ENCODE measurements at places on chromosomes 4 and X.

DNA sequence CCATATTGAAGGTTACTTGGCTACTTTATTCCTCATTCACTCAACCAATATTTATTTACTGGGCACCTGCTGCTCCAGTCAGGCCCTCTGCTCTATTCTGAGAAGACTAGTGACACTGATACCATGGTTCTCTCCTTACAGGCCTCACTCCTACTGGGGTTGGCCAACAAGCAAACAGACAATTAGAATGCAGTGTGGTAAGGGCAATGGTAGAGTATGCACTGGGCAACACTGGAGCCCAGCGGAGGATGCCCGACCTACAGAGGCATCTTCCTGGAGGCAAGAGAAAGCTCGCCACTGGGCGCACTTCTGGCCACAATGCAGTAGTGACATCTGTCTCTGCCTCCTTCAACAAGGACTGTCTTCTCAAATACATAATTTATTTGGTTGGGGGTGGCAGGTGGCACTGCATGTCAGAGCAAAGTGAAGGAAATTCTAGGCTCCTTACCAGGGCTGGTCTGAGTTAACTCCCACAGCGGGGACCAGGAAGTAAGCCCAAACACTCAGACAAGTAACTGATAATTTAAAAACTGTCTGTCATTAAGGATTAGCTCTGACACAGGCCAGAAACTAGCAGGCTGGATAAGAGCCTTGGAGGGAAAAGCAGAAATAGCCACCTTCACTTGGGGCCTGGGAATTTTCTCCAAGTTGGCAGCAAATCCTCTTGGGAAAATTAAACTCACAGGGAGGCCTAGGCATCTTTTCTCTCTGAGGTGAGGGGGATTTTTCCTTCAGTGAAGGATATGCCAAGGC, 150.7 kb upstream of the EOLA2 start:
- no peak for DNase-seq

- DNase-seq = no peak
Observed at GRCh38 chr4:74456849-74457395, 12.0 kb downstream of the AREG start.

DNA sequence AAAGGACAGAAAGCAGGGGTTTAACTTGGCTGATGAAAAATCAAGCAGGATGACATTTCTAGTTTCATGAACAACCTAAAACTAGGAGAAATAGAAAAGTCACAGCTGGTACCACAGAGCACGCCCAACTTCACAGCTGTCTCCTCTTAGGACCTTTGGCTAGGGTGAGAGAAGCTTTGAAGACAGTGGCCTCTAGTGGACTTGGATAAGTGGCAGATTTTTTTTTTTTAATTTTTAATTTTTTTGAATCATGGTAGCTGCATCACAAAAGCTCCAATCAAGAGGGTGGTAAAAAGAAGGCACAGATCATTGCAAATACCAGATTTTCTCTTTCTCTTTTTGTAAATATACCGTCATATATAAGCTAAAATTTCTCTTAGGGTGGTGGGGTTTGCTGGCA, 20.2 kb upstream of the MAP3K15 start:
- DNase-seq = no peak

DNA sequence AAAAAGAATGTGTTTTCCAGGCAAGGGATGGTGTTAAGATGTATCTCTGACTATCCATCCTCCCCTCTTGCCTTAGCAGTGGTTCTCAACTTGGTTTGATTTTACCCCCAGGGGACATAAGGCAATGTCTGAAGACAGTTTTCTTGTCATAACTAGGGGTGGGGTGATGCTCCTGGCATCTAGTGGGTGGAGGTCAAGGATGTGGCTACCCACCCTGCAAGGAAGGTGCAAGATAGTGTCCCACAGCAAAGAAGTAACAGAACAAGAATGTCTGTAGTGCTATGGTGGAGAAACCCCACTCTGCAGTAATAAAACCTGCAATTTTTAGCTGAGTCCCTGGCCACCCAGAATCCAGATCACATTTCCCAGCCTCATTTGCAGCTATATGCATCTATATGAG, 81.2 kb upstream of the TBL1X start:
- DNase-seq = no peak

DNA sequence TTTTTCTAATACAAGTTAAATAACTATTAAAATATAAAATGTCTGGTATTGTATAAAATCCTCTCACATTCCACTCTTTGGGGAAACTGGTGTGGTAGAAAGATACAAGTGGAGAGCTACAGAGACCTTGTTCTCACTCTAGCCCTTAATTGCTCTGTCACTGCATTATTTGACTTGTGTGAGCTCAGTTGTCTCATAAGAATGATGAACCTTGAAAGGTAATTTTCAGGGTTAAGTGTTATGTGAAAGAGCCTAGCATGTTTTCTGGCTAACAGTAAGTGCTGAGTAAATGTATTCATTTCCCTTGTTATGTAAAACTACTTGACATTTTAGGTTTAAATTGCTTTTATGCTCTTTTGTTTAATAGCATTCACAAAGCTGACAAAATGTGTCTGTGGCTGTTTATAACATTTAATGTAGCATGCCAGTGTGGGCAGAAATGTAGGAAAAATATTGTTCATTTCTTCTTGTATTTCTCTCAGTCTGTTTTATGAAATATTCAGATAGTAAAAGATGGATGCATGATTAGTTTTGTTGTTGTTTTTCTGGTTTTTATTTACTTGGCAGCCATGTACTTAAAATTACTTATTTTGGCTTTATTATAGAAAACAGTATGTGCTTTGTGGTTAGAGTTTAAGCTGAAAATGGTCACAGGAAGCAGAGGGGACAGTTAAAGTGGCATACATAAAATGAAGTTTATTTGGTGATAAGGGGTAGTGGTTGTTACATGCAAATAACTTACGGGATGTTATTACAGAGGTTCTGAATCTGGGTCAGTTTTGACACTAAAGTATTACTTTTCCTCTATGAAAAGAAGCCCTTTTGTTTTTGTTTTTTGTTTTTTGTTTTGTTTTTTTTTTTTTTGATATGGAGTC, 29.2 kb downstream of the SLAIN2 start:
- DNase-seq = no peak

DNA sequence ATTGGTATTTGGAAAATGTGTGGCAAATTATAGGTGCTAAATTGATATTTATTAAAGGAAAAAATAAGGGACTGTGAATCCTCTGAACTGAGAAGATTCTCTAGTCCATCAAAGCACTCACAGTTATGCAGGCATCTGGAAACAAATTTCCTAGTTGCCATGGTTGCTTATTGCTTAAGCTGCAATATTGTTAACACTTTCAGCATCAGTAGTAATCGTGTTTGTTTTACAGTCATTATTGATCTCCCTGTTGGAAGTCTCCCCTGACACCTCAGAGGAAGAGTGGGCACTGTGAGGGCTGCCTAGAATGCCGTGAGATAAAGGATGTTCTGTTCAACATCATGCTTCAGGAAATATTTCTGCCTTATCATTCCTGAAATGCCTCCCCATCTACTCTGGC, 2004.3 kb upstream of the ADGRL3 start:
- no peak for DNase-seq

DNA sequence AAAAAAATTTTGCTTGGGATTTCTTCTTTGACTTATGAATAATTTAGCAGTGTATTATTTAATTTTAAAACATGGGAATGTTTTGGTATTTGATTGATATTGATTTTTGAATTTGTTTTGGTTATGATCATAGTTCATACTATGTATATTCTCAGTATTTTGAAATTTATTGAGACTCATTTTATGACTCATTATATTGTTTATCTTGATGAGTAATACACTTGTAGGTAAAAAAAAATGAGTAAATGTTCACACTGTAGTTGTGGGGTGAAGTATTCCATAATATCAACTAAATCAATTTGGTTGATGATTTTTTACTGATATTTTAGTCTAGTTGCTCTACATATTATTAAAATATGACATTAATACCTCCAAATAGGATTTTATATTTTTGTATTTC, 1142.2 kb downstream of the ADGRL3 start:
- no peak for DNase-seq

GRCh38 chr4:81914623-81915022, 442.9 kb upstream of the RASGEF1B start:
- DNase-seq = no peak

- no peak for DNase-seq
Observed at GRCh38 chrX:149837639-149838038, 43.3 kb upstream of the MAGEA8 start.

DNA sequence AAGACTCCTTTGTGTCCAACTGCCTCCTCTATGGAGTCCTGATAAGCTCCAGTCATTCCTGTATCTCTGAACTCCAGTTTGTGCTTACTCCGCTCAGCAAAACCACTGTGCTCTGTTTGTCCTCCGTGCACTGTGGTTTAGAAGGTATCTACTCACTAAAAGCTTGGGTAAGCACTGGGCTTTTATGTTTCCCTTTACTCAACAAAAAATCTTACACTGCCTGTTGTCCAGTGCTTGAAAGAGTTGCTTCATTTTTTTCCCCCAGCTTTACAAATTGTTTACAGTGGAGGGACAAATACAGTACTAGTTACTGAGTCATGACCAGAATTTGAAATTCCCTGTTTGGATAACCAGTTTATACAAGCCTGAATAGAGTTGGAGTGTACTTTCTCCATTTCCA, 545.3 kb upstream of the FAT1 start:
- DNase-seq = no peak

GRCh38 chr4:154560824-154561231, 2.0 kb upstream of the FGB start:
- DNase-seq = no peak

DNA sequence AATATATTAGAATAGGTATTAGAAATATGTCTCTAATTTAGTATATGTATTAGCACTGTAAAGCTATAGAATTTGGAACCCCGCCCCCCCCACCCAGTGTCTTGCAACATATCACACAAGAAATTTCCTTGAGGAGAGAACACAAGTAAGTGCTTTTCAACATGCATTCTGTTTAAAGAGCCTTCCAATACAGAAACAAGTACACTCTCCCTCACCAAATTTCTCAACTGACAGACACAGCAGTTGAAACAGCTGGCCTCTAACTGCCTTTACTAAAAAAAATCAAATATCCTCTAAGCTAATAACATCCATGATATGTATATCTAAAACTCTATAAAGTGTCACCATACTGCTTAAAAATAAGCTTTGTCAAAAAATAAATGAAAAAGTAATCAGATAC, 12.4 kb downstream of the CAMK2D start:
- DNase-seq = no peak

DNA sequence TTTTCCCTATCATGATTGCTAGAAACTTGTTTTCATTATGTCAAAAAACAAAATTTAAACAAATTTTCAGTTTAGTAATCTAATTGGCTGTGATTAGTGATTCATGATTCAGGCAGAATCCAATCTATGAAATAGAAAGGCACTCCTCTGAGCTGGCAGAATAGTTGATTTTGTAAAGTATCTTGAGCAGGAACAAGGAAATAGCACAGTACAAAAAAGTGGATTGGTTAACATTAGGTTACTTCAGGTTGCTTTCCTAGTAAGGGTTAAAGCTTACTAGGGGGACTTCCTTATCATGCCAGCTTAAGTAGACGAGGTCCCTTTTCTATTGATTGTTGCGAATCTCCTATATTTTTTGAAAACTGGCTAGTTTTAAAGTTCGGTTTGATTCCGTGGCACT, 43.4 kb upstream of the PRDM5 start:
- no peak for DNase-seq

- no peak for DNase-seq
Observed at GRCh38 chr4:100288161-100288560, 97.9 kb upstream of the DDIT4L start.

- no peak for DNase-seq
Observed at GRCh38 chrX:125295337-125295736, 24.3 kb upstream of the TEX13C start.

- no peak for DNase-seq
Observed at GRCh38 chr4:52059372-52059771, 8.3 kb downstream of the SPATA18 start.

- DNase-seq = no peak
Observed at GRCh38 chr4:23902222-23902804, 12.5 kb upstream of the PPARGC1A start.

DNA sequence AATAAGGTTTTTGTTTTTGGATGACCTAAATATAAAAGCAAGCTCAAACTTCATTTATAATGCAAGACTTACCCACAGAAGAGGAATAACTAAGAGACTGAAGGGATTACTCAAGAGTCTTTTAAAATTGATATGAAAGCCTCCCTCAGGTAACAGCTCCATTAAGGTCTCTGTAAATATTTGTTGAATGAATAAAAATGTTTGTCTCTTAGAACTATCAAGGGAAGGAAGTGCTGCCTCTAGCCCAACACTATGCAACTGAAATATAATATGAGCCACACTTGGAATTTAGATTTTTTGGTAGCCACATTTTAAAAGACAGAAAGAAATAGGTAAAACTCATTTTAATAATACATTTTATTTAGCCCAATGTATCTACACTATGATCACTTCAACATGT, 127.8 kb downstream of the SH3RF1 start:
- no peak for DNase-seq

GRCh38 chr4:127685292-127685691, 44.9 kb upstream of the SLC25A31 start:
- no peak for DNase-seq

- no peak for DNase-seq
Observed at GRCh38 chr4:34181311-34181841, 2062.9 kb downstream of the ARAP2 start.

DNA sequence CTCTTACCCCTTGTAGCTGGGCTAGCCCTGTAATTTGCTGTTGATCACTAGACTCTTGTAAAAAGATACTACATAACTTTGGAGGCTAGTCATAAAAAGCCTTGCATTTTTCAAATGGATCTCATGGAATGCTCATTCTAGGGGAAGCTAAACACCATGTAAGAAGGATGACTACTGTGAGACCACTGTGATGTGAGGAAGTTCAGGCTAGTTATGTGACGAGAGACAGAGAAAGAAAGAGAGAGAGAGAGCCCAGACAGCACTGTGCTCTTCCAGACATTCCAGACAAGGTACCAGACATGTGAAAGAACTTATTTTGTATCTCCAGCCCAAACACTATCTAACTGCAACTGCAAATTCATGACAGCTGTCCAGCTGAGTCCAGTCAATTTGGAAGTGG, 404.6 kb upstream of the PITX2 start:
- no peak for DNase-seq

DNA sequence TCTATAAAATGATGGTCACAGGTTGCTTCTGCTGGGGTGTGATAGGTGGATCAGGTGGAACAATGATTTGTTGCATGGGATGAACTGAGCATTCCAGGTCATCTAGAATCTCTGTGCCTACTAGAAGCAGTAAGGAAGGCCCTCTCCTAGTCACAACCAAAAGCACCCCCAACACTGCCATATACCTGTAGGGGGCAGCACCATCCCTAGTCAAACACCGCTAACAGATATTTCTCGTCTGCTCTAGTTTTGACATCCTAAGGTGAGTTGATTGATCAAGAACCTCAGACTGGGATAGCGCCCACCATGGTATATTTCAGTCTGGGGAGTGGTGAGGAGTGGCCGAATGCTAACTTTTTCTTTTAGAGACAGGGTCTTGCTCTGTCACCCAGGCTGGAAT, 160.2 kb downstream of the NHS start:
- no peak for DNase-seq

- no peak for DNase-seq
Observed at GRCh38 chrX:103376979-103377324, 614 bp downstream of the BEX3 start.

DNA sequence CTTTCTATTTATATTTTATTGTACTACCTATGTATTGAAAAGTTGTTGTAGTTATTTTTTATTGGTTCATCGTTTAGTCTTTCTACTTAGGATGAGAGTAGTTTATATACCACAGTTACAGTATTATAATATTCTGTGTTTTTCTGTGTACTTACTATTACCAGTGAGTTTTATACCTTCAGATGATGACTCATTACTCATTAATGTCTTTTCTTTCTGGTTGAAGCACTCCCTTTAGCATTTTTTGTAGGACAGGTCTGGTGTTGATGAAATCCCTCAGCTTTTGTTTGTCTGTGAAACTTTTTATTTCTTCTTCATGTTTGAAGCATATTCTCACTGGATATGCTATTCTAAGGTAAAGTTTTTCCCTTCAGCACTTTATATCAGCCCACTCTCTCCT, 7.7 kb downstream of the LUZP4 start:
- DNase-seq = no peak
